Mesenteric fat pad (tissue), 1 donor: ENCODE measurements at places on chromosomes 4 and X.

GRCh38 chr4:37667197-37668100, 18.7 kb downstream of the RELL1 start:
- DNase-seq: no peak

GRCh38 chr4:184383497-184384055, 90.8 kb downstream of the IRF2 start:
- DNase-seq: no peak

GRCh38 chrX:134148172-134148692, 88.8 kb upstream of the CCDC160 start:
- DNase-seq: no peak

DNA sequence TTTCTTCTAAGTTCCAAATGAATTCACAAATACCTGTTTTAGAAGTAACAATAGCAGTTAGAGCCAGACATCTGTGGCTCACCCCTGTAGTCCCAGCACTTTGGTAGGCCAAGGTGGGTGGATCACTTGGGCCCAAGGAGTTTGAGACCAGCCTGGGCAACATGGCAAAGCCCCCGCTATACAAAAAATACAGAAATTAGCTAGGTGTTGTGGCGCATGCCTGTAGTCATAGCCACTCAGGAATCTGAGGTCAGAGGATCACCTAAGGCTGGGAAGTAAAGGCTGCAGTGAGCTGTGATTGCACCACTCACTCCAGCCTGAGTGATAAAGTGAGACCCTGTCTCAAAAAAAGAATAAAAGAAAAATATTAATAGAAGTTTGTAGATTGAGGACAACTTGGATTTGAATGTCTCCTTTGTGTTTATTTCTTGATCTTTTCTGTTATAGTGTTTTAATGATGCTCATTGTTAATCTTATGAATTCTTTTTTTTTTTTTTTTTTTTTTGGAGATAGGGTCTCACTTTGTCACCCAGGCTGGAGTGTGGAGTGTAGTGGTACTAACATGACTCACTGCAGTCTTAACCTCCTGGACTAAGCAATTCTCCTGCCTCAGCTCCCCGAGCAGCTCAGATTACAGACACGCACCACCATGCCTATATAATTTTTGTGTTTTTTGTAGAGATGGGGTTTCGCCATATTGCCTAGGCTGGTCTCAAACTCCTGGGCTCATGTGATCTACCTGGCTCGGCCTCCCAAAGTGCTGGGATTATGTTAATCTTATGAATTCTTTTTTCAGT, 30.7 kb upstream of the RAPGEF2 start:
- DNase-seq: no peak

- DNase-seq: no peak
These were observed 577.7 kb upstream of the GALNTL6 start for GRCh38 chr4:171235521-171235920.

DNA sequence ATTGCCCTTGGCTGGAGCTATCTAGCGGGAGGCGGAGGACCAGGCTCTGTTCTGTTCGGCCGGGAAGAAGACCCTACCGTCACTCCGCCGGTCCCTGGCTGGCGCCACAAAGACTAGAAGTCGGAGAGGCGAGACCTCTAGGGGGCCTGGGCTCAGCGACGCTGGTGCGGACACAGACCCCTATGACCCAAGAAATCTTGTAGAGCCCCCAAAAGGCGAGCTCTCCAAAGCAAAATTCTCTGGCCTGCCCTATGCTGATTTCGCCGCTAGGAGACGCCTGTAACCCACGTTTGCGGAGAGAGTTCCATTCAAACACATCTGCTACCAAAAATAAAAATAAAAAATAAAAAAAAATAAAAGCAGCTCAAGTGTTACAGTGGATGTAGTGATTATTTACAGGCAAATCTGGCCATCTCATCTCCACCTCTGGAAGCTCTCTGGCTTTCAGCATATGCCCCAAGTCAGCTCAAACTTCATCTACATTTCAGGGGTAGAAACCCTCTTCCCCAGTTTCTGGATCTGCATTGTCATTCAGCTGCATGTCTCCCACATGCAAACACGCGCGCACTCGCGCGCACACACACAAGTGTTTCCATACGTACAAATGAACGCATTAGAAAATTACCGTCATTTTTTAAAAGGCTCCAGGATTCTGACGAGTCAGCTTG, 2.4 kb upstream of the PCDH10 start:
- no peak for DNase-seq

DNA sequence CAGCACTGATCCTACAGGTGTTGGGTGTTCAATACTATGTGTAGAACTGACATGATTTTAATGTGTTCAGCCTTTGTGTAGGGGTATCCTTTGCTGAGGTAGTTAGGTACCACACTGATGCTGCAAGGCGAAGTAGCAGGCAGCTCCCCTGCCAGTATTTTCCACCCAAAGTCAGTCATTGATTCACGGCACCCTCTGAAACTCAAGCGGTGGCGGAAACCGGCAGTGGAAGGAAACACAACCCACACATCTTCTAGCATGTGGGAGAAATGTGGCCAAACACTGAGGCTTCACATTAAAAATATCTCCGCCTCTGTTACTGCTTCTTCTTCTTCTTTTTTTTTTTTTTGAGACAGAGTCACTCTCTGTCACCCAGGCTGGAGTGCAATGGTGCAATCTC, 126.3 kb downstream of the AASDH start:
- DNase-seq: no peak

- no peak for DNase-seq
These were observed 323.1 kb downstream of the GBA3 start for GRCh38 chr4:23015821-23016220.

DNA sequence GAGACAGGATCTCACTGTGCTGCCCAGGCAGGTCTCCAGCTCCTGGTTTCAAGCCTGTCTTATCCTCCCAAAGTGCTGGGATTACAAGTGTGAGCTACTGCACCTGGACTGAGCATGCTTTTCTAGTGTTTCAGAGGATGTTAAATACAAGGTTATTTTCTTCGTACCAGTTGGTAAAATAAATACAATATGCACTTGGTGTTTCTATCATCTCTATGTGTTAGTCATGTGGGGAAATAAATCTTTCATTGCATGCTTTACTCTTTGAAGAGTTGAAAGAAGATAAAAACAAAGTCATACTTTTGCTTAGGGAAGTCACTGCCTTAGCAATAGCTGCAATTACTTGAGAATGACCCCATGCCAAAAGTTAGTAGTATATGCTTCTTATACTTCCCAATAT, 162.3 kb downstream of the PCDH7 start:
- no peak for DNase-seq

DNA sequence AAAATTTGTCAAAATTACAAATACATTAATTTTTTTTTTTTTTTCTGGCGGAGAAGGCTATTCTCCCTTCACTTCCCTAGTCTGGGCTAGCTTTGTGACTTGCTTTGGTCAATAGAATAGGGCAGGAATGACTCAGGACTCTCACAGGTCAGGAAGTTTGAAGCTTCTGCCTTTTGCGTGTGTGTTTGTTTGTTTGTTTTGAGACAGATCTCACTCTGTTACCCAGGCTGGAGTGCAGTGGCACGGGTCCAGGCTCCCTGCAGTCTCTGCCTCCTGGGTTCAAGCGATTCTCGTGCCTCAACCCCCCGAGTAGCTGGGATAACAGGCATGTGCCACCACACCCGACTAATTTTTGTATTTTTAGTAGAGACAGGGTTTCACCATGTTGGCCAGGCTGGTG, 55.9 kb upstream of the USP9X start:
- DNase-seq: no peak

DNA sequence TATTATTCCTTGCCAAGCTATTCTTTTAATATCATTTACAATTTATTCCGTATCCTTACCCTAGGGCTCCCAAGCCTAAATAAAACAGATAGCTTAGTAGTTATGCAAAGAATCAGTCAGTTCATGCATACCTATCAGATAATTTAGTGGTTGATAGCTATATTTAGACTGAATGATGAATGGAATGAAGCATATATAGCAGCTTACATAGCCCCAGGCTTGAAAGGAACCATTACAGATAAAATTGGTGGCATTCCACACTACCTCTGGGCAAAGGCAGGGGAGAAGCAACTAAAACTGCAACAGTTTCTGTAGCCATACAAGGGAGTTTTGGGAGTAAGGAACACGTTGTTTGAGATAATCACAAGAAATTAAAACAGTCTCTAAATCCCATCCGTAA, 2.7 kb downstream of the ACE2 start:
- DNase-seq: no peak

DNA sequence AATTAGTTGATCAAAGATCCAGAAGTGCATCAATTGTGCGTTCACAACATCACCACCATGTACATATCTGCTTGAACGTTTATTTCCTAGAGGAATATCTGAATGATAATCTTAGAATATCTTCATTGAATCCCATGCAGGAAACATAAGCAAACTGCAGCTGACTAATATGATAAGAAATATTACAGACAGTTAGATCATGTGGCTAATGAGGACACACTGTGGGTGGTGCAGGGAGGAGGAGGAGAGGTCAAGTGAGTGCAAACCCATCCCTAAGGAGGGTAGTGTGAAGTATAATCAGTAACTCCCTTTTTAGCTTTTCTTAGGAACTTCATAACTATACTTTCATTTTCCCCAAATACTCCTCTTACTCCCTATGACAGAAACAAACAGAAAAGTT, 58.3 kb upstream of the HPGD start:
- no peak for DNase-seq

GRCh38 chrX:13266641-13267345, 53.1 kb downstream of the ATXN3L start:
- DNase-seq: no peak

GRCh38 chr4:24742335-24742734, 53.0 kb upstream of the SOD3 start:
- DNase-seq: no peak

DNA sequence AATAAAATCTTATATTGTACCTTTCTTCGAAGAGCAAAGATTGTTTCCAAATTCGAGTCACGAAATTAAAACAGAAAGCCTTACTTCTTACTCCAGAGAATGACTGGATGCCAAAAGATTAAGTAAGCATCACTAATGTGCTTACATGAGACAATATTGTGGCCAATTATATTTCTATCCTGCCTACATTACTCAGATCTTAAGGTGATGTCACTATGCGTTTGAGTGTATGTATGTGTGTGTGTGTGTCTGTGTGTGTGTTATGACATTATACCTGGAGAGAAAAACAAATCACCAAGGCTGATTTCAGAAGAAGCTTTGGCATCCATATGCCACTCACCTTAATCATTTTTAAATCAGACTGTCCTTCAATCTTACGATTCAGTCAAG, 556.3 kb downstream of the PPARGC1A start:
- DNase-seq: no peak

- no peak for DNase-seq
These were observed 245.8 kb upstream of the SMIM31 start for GRCh38 chr4:164508097-164508496.
